ENCODE measurements at places on chromosomes 3 and 15.

DNA sequence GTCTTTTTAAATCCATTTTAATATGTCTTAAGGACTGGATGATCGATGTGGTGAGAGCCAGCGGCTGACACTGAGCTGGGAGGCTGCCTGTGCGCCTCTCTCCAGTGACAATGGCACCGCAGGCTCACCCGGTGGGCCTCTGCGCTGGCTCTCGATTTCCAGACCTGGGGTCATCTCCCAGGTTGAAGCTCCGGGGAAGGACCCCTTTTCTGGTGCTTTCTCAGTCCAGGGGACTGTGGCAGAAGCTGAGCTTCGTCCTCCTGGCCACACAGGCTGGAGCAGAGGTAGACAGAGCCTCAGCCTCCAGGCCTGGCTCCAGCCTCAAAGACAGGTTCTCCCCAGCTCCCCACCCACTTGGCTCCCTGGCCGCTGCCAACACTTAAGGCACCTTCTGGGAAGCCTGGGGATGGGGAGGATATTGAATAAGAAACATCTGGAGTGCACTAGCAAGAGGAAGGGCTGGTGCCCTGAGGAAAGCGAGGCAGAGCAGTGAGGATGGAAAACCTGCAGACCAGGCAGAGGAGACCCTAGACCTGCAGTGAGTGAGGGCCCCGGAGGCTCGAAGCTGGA, 154.2 kb upstream of the SMAD3 start:
- DNase-seq, result no peak

GRCh38 chr15:74808078-74808839, 4.4 kb upstream of the LMAN1L start:
- no peak for DNase-seq

DNA sequence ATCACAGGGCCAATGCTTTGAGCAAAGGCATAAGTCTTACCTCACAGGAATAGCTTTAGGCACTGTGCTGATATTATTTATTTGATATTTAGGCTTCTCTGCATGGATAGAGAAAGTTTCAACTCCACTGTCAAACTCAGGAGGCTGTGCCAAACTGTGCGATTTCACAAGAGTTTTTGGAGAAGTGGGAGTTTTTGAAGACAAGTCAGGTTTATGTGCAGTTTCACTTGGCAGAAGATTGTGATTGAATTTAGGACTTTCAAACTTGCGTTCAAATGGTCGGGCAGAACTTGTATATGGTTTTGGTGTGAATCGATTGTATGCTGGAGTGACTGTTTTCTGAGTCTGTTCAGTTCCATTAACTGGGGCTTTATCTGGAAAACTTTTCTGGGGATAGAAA, 113.7 kb downstream of the TJP1 start:
- DNase-seq, result no peak

GRCh38 chr3:452221-452620, 255.7 kb downstream of the CHL1 start:
- no peak for DNase-seq

- no peak for DNase-seq
Measured at GRCh38 chr3:45858809-45859543, 17.1 kb upstream of the LZTFL1 start.

- no peak for DNase-seq
Measured at GRCh38 chr15:34759347-34759746, 4.5 kb upstream of the GJD2 start.

DNA sequence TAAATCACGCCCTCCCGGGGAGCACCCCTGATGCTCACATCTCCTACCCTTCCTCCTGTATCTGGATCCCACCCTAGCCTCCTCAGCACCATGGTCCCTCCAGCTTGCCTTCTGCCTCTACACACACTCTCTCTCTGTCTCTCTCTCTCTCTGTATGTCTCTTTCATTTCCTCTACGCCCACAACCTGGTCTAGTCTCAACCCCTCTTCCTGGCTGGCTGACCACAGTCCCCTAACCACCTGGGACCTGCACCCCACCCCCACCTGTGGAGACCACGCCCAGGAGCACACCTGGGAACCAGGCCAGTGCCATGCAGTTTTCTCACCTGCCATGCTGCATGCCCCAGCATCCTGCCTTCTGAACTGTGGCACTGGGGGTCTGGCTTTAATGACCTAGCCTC, 4.0 kb upstream of the CFAP100 start:
- DNase-seq, result no peak

DNA sequence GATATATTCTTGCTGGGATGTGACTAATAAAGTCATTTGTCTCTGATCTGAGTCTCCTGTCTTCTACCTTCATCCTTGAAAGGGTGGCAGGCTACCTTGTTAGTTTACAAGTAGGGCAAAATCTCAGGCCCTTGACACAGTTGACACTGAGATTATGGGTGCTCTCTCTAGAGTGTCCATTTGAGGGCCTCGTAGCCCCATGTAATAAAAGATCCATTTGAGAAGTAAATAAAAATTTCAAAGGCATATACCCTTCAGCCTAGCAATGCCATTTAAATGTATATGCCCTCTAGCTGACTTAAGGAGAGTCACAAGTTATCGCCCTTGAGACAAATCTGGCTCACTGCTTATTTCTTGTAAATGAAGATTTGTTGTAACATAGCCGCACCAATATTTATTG, 98.6 kb downstream of the TCF12 start:
- no peak for DNase-seq

GRCh38 chr3:183349421-183350157, 78.8 kb downstream of the MCF2L2 start:
- DNase-seq, result no peak

DNA sequence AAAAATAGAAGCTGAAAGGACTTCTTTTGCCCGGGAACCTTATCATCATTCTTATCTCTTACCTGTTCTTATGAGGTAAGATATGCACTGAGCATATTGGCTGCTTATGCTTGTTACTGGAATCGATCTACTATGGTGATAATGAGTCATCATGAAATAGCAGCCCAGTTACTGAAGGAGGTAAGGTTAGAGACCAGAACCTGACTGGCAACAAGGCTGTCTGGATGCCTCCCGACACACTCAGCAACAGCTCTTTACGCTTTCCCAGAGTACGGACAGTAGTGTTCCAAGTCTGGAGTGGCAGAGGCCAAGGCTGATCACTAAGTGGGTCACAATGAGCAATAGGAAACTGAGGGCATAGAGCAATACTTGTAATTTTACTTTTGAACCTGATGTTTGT, 314.1 kb downstream of the NLGN1 start:
- no peak for DNase-seq

DNA sequence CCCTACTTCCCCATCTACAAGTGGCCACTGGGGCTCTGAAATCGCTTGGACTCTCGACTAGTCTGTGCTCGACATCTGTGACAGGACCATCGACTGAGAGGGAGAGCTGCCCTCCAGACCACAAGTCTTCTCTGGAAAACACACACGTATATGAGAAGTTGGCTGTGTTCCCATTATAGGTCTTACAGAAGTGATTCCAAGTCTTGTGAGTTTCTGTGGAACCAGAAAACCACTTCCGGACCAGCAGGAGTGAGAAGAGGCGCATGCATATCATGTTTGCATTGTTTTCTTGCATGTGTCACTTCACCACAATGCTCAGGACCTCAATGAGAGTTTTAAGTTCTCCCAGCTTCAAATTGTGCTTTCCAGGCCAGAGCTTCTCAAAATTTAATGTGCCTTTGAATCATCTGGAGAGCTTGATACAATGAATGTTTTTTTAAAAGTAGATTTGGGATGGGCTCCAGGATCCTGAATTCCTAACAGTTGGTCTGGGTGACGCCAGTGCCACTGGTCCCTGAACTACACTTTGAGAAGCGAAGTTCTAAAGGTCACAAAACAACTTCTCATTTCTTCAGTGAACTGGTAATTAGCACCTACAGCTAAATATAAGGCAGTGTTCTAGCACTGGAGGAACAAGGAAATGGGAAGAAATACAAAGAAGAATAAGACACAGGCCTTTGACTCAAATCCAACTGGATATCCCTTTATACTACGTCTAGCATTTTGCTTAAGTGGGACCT, 15.7 kb downstream of the LIPC start:
- DNase-seq, result no peak

DNA sequence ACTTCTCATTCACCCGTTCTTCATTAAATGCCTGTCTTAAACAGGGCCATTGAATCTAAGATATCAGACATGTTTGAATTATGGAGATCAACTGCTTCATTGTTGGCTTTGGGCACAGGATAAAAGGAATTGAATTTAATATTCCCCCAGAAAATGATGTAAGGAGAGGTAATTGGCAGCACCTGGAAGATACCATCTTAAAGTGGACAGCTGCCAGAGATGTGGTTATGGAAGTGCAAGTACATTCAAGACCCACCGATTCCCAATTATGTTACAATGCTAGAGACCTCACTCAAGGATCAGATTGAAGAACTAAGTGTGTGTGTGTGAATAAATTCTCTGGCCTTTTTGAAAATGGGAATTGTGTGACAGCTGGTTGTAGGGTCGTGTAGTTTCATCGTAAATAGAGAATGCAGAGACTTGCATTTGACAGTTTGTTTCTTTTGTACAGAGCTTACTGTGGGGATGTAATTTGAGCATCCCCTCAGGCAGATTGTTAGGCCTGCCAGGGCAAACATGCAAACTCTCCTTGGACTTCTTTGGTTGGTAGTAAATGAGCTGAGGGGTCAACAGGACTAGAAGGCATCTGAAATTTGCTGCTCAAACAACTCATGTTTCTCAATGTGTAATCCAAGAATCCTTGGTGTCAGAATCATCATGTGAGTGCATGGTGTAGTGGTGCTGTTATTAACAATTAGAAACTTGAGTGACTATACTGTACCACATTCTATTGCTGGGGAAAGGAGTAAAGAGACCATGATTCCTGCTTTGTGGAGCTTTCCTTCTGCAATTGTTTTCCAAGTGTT, 359.2 kb upstream of the THRB start:
- DNase-seq, result no peak

- DNase-seq, result no peak
Measured at GRCh38 chr3:110165370-110165743, 828.0 kb upstream of the DPPA4 start.

DNA sequence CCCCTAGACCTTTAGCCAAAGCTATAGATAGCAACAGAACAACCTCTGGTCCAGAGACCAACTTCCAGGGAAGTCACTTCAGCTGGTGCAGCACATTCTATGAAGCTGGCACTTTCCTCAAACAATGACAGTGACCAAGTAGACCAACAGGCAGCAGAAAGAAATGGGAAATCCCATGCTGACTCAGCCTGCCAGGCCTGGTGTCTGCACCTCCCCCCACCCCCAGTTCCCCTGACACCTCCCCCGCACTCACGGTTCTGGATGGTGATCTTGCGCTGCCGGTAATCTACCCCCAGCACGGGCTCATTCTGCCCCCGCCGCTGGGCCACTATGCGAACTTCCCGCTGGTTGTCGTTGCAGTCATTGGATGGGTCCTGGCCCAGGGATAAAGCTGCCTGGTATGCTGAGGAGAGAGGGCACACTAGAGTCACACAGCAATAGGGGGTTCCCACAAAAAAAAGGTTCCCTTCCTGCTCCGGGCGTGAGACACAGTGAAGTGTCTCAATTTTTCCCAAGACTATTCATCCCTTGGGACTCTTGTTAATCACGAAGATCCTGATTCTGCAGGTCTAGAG, 17.0 kb downstream of the ILDR1 start:
- DNase-seq, result no peak

DNA sequence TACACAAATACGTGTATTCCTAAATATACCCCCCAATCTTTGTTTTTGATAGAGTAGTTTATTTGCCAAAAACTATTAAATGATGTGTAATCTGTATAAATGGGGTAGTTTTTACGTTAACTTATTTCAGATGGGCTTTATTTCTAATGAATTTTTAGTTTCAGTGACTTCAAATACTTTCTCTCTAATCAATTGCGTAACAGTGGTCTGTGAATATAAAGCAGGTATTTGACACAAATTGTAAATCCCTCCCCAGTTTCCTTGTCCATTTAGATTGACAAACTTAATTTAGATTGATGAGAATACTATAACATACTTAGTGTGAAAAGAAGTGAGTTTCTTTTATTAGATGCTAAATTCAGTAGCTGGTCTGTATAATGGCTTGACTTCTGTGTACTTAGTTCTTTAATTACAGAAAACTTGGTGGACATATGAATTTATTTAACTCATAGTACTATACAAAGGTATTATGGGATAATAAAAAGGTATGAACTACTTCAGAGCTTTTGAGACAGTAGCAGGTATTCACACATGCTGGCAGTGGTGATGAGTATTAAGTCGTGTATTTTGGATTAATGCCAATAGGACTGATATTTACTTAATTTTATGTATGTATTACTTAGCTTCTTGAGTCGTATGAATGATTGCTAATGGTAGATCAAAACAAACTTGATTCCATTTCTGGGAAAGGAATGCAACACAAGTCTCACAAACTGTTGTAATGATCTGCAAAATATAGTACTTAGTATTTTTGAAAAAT, 81.6 kb downstream of the STT3B start:
- no peak for DNase-seq

DNA sequence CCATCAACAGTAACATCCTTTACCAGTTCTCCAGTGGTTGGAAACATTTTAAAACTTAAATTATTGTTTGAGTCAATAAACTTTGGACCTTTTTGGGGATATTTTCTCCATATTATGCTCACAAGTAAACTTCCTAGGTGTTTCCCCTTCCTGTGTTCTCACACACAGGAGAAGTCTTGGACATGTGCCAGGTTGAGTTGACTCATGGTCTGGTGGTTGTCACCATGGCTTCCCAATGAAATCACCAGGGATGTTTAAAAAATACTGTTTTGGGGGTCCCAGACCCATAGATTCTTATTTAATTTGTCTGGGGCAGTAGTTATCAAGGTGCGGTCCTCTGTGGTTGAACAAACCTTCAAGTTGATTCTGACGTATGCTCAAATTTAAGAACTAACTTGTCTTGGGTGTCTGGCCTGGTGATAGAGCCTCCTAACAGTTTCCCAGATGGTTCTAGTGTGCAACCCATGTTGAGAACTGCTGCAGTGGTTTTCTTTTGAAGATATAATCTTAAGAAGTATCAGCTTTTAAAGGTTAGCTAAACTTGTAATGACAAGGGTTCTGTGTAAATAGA, 291.8 kb downstream of the EDEM1 start:
- no peak for DNase-seq

- DNase-seq, result no peak
Measured at GRCh38 chr15:79113831-79114230, 23.3 kb upstream of the RASGRF1 start.

- DNase-seq, result no peak
Measured at GRCh38 chr15:71775856-71776255, 34.5 kb upstream of the NR2E3 start.

- DNase-seq, result no peak
Measured at GRCh38 chr3:171950373-171950772, 89.0 kb upstream of the FNDC3B start.

DNA sequence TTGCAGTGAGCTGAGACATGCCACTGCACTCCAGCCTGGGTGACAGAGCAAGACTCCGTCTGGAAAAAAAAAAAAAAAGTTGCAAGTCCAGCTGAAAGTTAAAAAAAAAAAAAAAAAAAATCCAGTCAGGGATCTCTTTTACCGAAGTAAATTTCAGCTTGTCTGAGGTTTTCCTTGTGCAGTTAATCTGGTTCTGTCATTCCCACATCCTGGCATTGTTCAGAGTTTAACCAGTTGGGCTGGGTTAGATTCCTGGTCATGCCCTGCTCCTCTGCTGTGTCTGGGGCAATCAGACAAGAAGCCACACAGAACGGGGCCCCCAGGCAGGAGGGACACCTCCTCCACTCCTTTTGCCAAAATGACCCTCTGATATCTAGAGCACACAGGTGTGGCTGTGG, 84.1 kb upstream of the KLHL25 start:
- DNase-seq, result no peak

Measured in stimulated activated CD4-positive, alpha-beta T cell treated with anti-CD3 and anti-CD28 coated beads, Interleukin-15, amount 100 ng/mL, for 1 hour (primary cell).